ENCODE measurements at places on chromosomes 13 and 19. TPM values are rescaled to one million over a fixed set of nuclear protein-coding genes. Genes with fewer than 3 reads are reported as not detected.

Gene CATSPERD
- total RNA-seq, result not detected

Gene BCAM
- total RNA-seq, result 13.4 TPM

Gene ZNF208
- 4.3 TPM for total RNA-seq

Gene NTF4
- not detected for total RNA-seq

Gene WDR87
- total RNA-seq, result not detected

Gene UBE2L5
- not detected for total RNA-seq

Gene LIM2
- not detected for total RNA-seq

Gene CNN1
- total RNA-seq, result 9.3 TPM

Gene DOCK6
- 2.9 TPM for total RNA-seq

Gene CDKN2D
- 9.9 TPM for total RNA-seq

Gene LILRB2
- total RNA-seq, result not detected

Gene METTL21C
- total RNA-seq, result not detected

Gene CYP4F12
- total RNA-seq, result 0.29 TPM

Gene TMEM238
- total RNA-seq, result 3.3 TPM

Gene HRC
- not detected for total RNA-seq

Gene GMIP
- total RNA-seq, result 2.2 TPM

Gene SBSN
- total RNA-seq, result not detected

Gene ZNF90
- 2.4 TPM for total RNA-seq

Gene ZNF415
- total RNA-seq, result 8.7 TPM

Measured in Daoy (cell line).